ENCODE measurements at places on chromosomes 6 and 20.

GRCh38 chr6:43982084-43982625 is 145.1 kb downstream of the MRPL14 start:
- DNase-seq = no peak

DNA sequence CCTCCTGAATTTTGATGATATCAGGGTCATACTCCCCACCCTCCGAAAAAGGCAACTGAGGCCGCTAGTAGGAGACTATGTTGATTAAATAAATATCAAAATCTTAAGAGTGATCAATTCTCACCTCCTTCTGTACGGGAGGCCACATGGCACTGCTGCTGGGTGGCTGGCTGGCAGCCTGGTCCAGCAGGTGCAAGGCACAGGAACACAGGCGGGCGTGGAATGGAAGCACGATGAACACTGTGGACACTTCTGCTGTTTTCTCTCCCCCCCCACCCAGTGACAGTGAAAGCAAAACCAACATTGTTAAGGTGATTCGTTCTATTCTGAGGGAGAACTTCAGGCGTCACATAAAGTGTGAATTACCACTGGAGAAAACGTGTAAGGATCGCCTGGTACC is 9.7 kb upstream of the CLDN20 start:
- no peak for DNase-seq

DNA sequence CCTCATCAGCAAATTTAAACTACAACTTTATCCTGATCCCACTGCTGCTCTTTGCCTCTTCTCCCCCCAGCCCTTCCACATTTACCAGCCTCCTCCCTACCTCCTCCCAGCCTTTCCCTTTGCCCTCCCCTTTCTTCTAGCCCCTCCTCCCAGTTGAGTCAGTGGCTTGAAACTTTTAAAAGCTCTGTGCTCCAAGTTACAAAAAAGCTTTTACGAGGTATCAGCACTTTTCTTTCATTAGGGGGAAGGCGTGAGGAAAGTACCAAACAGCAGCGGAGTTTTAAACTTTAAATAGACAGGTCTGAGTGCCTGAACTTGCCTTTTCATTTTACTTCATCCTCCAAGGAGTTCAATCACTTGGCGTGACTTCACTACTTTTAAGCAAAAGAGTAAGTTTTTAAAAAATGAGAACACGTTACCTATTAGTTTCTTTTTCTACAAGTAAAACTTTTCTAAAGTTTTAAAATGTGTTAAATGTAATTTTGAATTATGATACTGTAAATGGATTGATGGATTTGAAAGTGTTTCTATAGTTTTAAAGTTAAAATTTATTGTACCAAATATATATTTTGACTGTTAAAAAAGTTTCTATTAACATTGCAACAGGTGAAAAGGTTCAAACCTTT is at the start of gene GJA1:
Gene GJA1, plus strand, starts transcription at position 203 of the 626 bp plus-strand sequence. CDS start 11,202 bp downstream, outside the sequence.
- no peak for DNase-seq

DNA sequence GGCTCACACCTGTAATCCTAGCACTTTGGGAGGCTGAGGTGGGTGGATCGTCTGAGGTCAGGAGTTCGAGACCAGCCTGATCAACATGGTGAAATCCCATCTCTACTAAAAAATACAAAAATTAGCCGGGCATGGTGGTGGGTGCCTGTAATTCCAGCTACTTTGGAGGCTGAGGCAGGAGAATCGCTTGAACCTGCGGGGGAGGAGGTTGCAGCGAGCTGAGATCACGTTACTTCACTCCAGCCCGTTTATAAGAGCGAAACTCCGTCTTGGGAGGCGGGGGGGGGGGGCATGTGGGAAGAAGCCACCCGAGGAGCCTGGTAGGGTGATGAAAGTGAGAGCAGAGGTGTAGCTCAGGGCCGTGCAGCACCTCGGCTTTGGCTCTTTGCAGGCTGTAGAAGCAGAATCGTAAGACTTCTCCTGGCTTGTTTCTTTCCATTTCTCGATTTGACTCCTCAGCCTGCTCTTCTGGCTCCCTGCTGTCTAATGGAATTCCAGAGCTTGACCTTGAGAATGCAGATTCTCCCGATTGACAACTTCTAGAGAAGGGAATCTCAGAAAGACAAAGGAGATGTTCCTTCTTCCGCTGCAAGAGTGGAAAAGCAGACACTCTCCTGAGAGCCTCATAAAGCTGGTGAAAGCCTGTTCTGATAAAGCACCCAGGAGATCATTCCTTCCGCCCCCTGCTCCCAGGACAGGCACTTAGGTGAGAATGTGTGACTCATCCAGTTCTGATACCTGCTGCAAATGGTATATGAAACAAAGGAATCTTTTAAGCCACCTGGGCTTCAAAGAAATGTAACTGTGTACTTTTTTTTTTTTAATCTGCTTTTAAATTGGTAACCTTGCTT is 26.0 kb upstream of the PPP1R16B start:
- no peak for DNase-seq

DNA sequence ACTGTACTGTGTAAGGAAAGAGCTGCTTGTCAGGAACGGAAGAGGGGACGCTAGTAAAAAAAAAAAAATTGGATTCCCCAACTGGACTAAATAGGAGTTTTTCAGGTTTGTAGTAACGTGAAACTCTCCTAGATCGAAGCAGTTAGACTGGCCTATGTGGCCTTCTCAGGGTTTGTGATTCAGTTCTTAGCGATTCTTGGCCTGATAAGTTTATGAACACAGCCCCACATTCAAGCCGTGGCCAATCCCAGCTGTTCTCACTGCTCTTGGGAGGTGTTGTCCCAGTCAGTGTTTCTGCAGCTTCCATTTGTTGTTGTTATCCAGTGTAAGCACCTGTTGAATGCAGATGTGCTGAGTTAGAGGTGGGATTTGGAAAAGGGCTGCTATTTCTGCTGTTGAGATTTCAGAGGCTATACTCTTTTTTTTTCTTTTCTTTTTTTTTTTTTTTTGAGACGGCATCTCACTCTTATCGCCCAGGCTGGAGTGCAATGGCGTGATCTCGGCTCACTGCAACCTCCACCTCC is 29.7 kb downstream of the TAF8 start:
- no peak for DNase-seq

DNA sequence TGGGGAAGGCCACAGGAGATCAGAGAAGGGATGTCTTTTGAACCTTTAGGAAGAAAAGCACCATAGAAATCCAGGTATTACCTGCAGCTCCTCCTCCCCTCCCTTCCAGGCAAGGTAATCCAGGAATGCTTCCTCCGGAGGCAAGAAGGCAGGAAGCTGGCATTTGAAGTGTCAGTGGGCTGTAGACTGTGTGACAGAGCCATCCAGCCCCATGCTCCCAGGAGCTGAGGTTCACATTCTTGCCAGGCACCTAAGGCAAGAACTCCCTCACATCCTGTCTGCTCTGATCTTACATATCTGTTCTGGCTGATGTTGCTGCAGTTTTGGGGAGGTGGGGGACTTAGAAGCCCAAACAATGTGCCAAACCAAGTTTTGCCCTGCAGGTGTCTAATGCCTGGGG is 27.8 kb upstream of the SCUBE3 start:
- DNase-seq = no peak

- DNase-seq = no peak
Observed at GRCh38 chr20:36094497-36094896, 60.0 kb upstream of the EPB41L1 start.

DNA sequence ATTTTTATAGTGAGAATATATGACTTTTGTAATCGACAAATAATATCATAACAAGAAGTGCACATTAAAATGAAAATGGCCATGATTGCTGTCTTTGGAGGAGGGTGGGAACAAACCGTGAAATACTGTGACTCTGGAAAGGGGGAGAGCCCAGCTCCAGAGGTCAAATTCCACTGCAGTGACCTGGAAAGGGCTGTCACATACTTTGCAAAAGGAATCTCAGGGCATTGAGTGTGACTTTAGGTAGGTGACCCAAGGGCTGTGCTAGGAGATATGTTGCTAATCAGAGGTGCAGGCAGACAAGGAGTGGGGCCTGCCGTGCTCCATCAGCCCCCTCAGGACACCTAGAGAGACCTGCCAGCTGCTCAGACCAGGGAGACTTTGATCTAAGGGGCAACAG is 28.1 kb upstream of the BMP7 start:
- no peak for DNase-seq

DNA sequence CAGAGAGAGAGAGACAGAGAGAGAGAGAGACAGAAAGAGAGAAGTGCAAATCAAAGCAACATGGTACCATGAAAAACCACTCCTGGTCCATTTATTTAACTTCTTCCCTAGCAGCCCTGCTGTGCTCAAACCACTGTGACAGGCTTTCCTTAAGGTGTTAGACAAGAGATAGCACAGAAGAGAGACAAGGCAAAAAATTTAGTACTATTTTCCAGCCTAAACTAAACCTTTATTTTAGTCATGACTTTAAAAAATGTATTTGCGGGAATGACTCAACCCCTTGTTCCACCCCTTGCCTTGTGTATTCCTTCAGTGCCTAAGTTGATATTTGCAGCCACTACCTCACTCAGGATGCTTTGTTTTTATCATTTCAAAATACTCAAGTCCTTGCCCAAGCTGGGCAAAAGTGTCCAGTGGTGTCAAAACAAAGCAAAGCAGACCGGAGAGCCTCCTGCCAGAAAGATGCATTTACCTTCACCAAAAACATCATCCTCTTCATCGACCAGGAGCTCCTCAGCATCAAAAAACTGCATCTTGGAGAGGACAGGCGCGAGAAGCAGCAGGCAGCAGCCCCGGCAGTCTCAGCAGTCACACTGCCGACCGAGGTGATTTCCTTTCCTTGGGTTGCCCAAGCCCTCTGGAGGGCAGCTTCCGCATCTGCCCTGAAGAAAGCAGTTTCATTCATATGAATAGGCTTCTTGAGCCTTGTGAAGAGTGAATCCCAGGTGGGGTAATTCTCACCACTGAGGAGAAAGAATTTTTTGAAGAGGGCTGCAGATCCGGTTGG is at the start of gene RIPOR2:
Gene RIPOR2, minus strand, starts transcription at position 595 of the 787 bp plus-strand sequence. Its CDS starts 62 bp downstream, at position 533.
- no peak for DNase-seq

GRCh38 chr20:36344517-36345132 is 38.5 kb downstream of the DLGAP4 start:
- DNase-seq = no peak

GRCh38 chr6:26332408-26332807 is 32.6 kb upstream of the BTN3A2 start:
- DNase-seq = no peak

GRCh38 chr20:44754554-44754953 is 8.9 kb downstream of the KCNK15 start:
- DNase-seq = no peak

DNA sequence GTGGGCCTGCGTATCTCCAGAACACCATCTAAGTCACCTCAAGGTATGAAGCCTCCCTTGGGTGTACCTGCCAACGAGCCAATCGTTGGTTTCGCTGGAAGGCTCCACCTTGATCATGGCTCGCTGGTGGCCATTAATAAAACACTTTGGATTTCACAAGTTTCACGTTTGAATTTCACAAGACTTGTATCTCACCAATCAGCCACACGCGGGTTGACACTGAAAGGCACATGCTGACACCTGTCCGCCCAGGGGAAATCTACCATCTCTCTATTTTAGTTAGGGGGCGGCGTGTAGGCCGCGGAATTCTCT is 586 bp upstream of the HMGA1 start:
- no peak for DNase-seq

Data from cerebellar nuclear complex (tissue), 1 donor.